ENCODE measurements at places on chromosomes 1 and 21.
A peak's percentile ranks its signal among the peaks of the same experiment; 100 is the strongest.

DNA sequence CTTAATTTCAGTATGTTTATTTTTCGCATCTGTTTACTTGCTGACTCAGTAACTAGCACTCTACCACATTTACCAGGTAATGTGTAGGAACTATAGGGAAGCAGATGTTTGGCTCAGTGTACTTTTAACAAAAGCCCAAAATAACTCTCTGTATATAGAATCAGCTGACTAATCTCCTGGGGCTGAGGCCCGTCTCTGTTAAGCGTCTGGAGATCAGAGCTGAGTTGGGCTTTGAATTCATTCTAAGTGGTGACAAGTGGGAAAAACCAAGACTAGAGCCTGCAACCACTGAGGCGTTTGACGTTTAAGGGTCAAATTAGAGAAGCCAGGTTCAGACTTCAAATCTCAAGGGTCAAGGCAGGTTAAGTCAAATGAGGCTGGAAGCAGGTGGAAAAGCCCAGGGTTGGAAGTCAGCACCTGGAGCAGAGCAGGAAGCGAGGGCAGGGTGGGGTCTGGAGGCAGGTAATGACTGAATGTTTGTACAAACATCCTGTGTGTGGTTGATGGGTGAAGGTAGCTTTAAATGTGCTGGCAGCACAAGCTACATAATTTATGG lies 56.8 kb upstream of the LYST start:
- no peak for DNase-seq

DNA sequence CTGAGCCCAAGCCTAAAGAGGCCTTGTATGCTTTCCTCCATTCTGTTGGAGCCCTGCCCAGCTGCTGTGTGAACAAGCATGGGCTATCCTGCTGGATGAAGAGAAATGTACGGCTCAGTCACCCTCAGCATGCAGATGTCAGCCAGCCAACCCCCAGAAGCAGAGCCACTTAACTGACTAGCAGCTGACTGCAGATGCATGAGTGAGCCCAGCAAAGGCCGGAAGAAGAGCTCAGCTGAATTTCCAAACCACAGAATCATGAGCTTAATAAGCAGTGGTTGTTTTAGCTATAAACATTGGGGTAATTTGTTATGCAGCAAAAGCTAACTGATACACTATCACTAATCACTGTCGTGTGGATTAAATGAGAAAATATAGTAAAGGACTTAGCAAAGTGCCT lies 39.0 kb downstream of the FOXO6 start:
- no peak for DNase-seq

DNA sequence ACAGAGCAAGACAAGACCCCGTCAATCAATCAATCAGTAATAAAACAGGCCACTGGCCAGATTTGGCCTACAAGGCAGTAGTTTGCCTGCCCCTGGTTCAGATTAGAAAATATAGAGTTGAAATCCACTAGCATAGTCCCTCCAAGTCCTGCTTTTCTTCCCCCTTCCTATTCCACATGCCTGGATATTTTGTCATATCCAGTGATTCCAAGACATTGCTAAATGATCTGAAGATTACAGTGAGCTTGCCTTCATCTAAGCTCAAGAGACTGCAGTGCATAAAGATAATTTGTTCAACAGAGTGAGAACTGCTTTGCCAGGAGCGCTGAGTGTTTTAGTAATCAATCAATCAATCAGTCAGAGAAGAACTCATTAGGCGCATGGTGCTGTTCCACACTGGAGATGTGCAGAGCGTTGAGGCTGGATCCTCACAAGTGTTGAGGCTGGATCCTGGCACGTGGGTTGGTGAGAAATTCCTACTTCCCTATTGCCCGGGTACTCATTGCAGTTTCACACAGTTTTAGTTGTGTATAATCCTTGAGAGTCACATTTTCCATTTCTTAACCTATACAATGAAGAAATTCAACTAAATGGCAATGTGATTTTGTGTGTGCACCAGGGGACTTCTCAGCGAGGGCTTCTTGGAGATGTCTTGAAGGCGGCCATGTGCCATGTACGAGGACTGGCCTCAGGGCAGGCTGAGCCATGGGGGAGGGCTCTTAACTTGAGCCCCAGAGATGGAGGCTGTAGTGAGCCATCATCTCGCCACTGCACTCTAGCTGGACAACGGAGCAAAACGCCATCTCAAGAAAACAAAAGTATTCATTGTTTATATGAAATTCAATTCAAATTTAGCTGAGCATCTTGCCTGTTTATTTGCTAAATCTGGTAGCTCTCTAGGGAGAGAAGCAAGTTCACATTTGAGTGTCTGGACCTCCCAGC lies 76.3 kb downstream of the TOMM20 start:
- DNase-seq: no peak

GRCh38 chr1:226405411-226405988 lies 2.4 kb downstream of the PARP1 start:
- peak; percentile 31 for DNase-seq

- DNase-seq: no peak
These were observed 1.2 kb downstream of the LRP8 start for GRCh38 chr1:53326598-53327181.

DNA sequence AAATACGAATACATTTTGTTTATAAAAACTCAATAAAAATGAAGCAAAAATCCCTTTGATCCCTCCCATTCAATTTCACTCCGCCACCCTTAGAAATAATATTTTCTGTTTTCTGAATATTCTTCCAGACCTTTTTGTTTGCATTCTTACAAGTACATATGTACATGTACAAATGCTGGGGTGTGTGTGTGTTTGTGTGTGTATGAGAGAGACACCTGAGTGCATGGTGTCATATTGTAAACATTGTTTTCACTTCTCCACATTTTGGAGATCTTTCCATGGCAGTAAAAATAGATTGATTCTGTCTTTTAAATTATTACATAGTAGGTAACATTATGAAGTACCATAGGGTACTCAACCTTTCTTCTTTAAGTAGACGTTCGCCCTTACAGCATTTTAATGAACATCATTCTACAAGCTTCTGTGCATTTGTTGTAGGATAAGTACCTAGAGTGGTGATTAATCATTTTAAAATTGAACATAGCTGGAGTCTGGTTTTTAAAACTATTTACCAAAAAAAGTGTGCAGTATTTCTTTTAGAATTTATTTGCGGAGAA lies 1.3 kb upstream of the MPC2 start:
- no peak for DNase-seq

- no peak for DNase-seq
These were observed 221.4 kb upstream of the PKN2 start for GRCh38 chr1:88462488-88463261.

- no peak for DNase-seq
These were observed 30.5 kb downstream of the TNFSF18 start for GRCh38 chr1:173020138-173020750.

GRCh38 chr1:115428256-115428655 lies 90.2 kb upstream of the NGF start:
- DNase-seq: no peak

DNA sequence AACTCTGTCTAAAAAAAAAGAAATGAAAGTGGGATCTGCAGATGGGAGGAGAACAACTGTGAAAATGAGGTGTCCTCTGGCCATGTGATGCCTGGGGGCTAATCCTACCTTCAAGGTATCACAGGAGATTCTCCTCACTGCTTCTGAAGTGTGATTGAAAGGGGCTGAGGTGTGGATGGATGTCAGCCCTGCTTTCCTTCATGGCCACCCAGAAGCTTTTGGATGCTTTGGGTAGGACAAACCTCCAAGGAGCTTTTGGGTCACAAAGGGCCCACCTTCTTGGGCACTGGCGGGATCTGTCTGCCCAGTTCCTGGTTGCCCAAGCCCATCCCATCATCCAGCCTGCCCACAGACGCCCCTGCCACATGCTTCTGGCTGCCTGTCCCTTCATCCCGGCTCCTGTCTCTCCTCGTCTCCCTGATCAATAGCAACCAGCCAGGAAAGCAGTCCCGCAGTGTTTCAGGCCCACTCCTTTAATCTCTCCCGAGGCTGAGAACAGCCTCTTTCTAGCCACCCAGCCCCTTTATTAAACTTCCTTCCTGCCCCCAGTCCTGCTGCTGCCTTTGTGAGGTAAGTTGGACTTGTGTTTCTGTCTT lies 87.2 kb downstream of the MAN1C1 start:
- DNase-seq: no peak

DNA sequence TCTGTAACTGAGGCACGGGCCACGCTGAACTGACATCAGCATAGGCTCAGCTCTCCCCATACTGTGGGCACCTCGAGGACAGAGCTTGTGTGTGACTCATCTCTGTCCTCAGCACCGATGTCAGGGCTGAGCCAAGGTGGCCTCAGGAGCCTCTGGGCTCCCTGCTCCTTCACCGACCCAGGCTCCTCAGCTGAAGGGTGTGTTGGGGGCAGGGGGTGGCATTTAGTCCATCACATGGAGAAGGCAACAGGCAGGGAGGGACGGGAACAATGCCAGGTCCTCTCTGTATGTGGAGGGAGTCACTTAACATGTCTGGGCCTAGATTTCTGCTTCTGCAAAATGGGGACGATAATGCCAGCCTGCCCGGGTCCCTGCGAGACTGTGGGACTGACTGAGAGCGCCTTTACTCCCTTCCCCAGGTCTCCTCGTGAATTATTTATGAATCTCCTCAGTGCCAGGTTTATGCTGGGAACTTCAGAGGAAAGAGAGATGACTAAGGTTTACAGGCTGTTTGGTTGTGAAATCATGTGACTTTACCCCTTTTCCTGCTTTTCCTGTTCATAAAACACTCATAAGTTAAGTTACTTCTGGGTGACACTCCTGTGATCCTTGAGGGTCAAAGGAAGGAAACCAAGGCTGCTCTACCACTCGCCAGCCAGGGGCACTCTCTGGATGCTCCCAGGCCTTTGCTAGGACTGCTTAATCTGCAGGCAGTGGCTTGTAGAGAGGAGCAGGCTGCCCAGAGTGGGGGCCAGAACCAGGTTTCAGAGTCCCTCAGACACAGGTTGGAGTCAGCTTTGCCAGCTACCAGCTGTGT lies 16.2 kb downstream of the TTC39A start:
- no peak for DNase-seq

DNA sequence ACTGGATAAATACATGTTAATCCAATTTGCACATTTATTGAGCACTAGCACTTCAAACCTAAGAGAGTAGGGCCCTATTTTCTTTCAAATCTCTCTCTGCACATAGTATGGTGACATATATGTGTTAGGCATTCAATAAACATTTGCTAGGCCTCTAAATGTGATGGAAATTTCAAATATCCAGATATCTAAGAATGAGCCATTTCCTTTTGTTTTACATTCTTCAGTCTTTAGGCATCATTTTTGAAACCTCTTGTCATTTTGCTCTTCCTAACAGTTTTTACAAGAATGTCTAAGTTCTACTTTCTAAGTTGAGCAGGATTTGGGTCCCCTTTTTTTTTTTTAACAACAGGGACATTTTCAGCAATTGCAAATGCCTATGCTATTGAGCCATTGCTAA lies 395.7 kb upstream of the ST6GALNAC5 start:
- no peak for DNase-seq

GRCh38 chr1:70331962-70332361 lies 22.6 kb downstream of the ANKRD13C start:
- DNase-seq: no peak

- no peak for DNase-seq
These were observed 174.1 kb downstream of the PBX1 start for GRCh38 chr1:164733070-164733469.

DNA sequence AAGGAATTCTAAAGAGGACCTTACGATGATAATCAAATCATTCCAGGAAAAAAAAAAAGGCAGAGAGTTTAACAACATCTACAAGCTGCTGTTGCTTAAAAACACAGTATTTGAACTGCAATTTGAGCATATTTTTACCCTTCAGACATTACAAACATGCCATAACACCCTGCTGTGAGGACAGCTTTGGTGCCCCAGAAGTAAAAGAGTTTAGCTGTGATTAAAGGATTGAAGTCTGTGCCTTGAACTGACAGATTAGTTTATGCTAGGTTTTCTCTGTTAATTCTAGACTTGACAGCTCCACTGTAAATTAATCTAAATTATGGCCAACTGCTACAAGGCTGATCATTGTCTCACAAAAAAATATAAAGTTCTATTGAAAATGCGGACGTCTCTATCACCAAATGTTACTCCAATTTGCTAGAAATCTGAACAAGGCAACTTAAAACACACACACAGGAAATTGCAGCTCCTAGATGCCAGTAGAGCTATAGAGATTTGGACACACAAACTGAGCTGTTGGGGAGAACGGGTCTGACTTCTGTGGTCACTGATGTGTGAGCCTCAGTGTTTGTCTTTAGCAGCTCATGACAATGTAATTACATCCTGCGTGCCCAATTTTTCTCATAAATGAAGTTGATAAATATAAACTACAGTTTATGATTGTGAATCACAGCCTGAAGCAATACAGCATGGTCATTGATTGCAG lies 217.9 kb downstream of the NTNG1 start:
- DNase-seq: no peak

- no peak for DNase-seq
These were observed 10.7 kb upstream of the PTBP2 start for GRCh38 chr1:96710708-96711477.

GRCh38 chr1:218499011-218499691 lies 154.0 kb downstream of the TGFB2 start:
- DNase-seq: no peak

- no peak for DNase-seq
These were observed 61.9 kb downstream of the KCNC4 start for GRCh38 chr1:110272045-110272444.

DNA sequence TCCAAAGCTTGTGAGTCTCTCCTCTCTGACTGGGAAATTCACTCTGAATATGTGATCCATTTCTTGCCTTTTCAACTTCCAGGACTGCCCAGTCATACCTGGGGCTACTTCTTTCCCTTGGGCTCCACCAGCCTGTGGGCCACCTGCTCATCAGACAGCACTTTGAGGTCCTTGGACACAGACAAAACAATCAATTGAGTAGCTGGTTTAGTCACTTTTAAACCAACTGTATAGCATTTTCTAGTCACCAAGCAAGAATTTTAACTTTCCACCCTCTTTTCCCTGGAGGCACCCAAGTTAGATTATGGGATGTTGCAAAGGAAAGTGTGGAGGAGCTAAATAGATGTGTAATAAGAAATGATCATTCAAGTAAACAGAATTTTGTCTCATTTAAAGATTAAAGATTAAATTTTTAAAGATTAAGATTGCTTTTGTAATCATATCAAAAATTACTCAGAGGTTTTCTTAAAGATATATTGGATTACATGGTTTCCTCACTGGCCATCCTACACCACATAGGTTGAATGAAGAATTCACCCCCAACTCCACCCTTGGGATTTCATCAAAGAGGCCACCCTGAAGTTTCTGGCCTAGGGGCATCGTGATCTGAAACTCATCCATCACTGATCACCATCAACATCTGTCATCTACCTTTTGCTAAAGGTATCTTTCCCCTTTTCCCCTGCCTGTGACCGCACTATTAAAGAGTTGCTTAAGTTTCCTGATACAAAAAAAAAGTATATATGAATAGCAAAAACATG lies 219.2 kb upstream of the NR5A2 start:
- no peak for DNase-seq

GRCh38 chr1:204684206-204684570 lies 1.4 kb downstream of the LRRN2 start:
- DNase-seq: no peak

GRCh38 chr21:43034101-43034500 lies 41.5 kb downstream of the CBS start:
- no peak for DNase-seq

DNA sequence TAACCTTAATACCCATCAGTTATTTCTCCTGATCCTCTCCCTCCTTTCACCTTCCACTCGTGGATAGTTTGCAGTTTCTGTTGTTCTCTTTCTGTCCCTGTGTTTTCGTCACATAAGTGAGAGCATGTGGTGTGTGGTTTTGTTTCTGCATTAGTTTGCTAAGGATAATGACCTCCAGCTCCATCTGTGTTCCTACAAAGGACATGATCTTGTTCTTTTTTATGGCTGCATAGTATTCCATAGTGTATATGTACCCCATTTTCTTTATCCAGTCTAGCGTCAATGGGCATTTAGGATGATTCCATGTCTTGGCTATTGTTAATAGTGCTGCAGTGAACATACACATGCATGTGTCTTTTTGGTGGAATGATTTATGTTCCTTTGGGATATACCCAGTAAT lies 36.6 kb upstream of the GPR25 start:
- no peak for DNase-seq

All from activated CD4-positive, alpha-beta T cell treated with anti-CD3 and anti-CD28 coated beads, Interleukin-2, Interleukin-4, amounts not matched to agents 100 ng/mL and 50 ng/mL, durations not matched to agents 16 hours and 8 hours (primary cell).